Ureter (tissue), 1 donor: ENCODE measurements at places on chromosomes 3 and 15.

DNA sequence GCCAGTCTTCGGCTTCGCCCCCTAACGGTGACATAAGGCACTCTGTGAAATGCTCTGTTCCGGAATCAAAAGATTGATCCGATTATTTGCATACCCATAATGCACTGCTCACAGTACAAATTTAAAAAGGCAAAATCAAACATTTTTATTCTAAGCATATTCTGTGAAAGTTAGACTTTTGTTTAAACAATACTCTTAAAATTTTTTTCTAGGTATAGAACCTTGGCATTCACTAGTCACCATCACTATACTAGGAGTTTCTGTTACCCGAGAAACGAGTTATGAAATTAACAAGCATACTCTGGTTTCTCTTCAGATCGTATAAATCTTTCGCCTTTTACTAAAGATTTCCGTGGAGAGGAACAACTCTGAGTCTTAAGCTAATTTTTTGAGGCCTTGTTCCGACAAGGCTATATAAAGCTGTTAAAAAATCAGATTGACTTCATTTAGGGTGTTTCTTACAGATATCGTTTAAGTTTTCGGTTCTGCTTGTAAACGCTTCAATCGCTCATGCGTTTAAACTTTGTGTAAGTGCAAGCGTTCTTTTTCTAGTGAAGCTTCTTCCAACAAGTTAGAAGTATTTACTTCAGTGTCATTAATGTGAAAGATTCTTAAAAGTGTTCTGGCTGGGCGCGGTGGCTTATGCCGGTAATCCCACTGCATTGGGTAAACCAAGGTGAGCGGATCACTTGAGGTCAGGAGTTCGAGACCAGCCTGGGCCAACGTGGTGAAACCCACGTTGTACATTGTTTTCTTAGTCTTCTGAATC lies at the start of gene RNU5B-1:
Gene RNU5B-1 (plus strand): TSS at position 297 of the 769 bp plus-strand sequence.
- DNase-seq, result peak; percentile 83

GRCh38 chr15:101148881-101149664 lies 102.8 kb downstream of the CHSY1 start:
- no peak for DNase-seq

GRCh38 chr3:5390936-5391625 lies 203.6 kb downstream of the EDEM1 start:
- no peak for DNase-seq

DNA sequence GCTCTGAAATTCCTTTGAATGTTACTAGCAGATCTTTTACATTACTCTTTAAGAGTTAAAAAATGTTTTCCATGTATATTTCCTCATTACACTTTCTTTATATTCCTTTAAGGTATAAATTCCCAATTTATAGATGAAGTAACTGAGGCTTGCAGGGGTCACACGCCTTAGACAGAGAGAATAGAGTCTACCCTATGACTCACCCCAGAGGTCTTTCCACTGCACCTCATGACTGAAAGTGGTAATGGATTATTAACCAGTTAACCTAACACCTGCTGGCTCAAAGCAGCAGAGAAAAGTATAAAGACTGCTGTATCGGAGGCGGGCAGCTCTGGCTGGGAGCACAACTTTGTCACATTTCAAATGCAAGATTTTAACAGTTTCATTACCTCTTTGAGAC lies 37.7 kb downstream of the LDHAL6B start:
- no peak for DNase-seq

GRCh38 chr3:43094851-43095250 lies 11.0 kb downstream of the POMGNT2 start:
- no peak for DNase-seq

- no peak for DNase-seq
These were observed 181.3 kb downstream of the ISL2 start for GRCh38 chr15:76517910-76518309.

DNA sequence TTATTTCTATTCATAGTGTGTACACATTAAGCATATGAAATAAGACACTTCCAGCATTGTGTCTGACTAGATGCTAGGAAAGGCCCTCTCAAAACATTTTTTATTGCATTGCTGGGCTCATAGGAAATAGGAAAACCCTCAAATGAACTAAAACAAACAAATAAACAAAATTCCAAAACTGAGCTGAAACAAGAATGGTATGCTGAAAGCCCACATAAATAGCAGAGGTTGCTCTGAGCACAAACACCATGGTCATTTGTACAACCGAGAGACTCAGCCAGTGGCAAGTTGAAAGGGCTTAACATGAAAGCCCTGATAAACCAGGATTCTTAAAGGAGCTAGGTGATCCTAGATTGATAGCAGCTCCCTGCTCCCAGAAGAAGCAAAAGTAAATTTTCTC lies 310.0 kb upstream of the WNT5A start:
- DNase-seq, result no peak

DNA sequence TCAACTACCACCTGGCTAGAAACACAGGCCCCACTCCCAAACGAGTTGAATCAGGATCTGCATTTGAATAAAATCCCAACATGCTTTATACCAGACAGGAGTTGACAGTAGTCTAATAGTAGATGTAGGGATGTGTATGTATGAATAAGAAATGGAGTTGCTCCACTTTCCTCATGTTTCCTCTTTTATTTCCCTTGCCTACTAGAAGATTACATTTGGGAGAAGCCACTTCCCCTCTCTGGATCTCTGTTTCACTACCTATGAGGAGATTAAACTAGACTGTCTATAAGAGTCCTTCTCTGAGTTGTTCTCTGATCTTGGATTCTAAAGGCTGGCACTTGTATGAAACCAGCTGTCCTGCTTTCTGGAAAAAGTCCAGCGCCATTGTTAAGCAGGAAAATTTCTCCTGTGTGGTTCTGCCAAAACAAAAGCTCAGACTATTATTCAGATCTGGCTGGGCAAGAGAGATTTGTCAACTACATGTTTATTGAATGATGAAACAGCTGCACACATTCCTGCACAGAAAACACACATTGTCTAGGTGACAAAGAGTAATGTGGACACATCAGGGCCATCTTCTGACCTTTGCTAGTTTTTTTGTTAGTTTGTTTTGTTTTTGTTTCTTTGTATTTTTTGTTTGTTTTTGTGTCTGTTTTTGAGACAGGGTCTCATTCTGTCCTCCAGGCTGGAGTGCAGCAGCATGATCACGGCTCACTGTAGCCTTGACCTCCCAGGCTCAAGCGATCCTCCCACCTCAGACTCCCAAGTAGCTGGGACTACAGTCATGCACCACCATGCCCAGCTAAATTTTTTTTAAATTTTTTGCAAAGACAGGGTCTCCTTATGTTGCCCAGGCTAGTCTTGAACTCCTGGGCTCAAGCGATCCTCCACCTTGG lies 29.9 kb downstream of the ACP3 start:
- DNase-seq, result no peak

DNA sequence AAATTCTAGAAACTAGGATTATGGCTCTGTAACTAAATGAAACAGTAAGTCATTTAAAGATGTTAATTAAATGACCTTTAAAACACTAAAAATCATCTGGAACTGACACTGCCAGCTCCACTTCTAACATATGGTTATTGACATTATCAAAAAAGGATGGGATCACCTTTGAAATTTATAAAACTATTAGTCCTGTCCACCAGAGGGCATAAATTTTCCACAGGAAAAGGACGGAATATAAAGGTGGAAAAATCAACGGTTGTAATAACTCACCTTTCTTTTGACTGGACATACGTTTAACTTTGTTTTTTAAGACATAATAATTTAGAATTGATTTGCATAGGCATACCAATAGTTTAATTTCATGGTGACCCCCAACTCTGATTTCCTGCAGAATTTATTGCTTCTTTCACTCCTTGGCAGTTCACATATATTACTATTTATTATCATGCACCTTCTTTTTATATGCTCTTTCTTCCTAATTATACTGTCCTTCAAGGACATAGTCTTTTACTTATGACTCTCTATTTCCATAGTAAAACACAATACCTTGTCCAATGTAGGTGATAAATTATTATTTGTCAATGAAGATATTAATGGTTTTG lies 345.7 kb downstream of the CADM2 start:
- no peak for DNase-seq

GRCh38 chr15:55775316-55775715 lies 32.4 kb upstream of the PRTG start:
- DNase-seq, result no peak

- no peak for DNase-seq
These were observed 55.0 kb upstream of the SNRPN start for GRCh38 chr15:24899795-24900194.

- no peak for DNase-seq
These were observed 1.9 kb downstream of the ATP1B3 start for GRCh38 chr3:141878326-141878725.

- no peak for DNase-seq
These were observed 8.6 kb upstream of the GASK1A start for GRCh38 chr3:42970557-42970956.

- no peak for DNase-seq
These were observed 56.0 kb upstream of the ATP2B2 start for GRCh38 chr3:10561162-10561945.

DNA sequence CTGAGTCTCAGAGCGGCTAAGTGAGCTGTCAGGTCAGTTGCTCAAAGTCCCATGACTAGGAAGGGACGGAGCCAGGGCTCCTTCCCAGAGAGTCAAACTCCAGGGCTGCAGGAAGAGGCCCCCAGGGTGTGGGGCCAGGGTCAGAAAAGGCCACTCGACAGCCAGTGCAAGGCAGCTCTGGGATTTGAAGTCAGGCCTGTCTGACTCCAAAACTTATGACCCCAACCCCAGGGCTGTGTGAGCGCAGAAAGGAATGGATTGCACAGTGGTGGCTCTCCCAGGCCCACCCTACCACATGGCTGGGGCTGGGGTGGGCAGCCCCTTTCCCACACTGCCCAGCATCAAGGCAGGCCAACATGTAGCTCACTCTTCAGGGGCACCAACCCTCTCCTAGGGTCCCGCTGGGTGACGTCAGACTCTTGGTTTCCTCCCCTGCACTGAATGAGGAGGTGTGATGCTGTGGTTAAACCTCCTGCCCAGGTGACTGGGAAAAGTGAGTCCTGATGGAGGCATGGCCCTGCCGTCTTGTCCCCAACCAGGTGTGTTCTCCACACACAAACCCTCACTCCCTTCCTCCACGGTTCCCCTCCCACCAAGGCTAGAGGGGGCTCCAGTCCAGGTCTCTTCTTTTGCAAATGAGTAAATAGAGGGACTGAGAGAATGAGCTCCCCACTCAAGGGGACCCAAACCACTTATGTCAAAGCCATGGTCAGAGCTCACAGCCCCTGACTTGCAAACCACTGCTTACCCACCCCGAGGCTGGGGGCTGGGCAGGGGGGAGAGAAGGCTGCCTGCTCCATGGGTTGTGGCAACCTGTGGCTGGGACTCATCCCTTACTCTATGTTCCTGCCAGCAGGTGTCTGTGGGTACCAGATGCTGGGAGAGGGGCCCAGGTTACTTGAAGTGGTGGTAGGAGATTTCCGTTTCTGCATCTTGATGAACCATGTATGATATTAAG lies 23.8 kb upstream of the CORO2B start:
- DNase-seq, result no peak
